ENCODE measurements at places on chromosomes 7 and 10.

DNA sequence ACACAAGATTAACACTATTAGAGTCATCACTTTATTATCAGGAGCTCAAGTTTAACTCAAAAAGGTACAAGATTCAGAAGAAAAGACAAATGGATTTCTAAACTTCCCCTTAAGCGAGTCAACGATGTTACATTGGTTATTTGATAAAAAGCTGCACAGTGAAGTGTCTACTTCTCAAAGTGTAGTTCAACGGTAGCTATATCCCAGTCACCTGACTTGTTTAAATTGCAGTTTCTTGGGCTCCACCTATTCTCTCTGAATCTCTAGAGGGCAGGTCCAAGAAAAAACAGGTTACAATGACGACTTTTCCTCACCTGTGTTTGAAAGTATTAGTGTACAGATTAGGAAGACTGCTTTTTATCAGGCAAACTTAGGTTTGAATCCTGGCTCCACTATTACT is 16.6 kb downstream of the MINDY3 start:
- no peak for DNase-seq

GRCh38 chr7:24227603-24228359 is 56.2 kb upstream of the NPY start:
- no peak for DNase-seq

GRCh38 chr10:8180360-8181109 is 126.0 kb downstream of the GATA3 start:
- no peak for DNase-seq

DNA sequence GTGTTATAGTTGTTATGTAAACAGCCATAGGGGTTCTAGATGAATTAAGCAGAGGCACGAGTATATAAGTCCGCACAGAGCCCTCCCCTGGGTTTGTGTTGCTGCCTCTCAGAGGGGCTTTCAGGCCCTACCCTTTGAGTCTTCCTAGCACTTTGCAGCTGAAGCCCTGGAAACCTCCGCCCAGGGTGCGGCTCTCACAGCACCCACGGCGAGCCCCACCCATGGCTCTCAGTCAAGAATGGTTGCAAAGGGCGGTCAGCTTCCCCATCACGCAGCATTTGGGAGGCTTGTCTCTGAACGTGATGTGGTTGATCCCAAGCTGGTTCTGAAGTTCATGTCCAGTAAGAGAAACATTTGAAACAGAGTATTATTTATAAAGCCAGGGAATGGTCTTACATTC is 18.8 kb upstream of the INSIG1 start:
- DNase-seq: no peak

DNA sequence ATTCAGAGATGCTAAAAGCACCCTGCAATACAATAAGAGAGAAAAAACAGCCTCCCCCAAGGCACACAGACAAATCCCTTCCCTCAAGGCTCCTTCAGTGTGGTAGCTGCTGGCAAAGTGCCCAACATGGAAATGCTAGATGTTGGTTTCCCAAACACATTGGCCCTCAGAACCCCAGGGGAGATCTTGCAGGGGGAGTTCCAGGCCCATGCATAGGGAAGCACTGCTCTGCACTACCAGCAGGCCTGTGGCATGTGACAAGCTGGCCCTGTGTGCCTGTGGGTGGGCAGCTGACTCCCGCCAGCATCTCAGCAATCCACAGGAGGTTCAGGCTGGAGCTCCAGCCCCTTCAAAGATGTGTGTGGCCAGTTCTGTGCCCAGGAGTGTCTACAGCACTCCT is 16.8 kb upstream of the CSGALNACT2 start:
- DNase-seq: peak; percentile 58

GRCh38 chr10:96395931-96396877 is 37.4 kb upstream of the OPALIN start:
- DNase-seq: no peak

GRCh38 chr7:131111081-131111576 is 216.5 kb upstream of the MKLN1 start:
- DNase-seq: no peak

DNA sequence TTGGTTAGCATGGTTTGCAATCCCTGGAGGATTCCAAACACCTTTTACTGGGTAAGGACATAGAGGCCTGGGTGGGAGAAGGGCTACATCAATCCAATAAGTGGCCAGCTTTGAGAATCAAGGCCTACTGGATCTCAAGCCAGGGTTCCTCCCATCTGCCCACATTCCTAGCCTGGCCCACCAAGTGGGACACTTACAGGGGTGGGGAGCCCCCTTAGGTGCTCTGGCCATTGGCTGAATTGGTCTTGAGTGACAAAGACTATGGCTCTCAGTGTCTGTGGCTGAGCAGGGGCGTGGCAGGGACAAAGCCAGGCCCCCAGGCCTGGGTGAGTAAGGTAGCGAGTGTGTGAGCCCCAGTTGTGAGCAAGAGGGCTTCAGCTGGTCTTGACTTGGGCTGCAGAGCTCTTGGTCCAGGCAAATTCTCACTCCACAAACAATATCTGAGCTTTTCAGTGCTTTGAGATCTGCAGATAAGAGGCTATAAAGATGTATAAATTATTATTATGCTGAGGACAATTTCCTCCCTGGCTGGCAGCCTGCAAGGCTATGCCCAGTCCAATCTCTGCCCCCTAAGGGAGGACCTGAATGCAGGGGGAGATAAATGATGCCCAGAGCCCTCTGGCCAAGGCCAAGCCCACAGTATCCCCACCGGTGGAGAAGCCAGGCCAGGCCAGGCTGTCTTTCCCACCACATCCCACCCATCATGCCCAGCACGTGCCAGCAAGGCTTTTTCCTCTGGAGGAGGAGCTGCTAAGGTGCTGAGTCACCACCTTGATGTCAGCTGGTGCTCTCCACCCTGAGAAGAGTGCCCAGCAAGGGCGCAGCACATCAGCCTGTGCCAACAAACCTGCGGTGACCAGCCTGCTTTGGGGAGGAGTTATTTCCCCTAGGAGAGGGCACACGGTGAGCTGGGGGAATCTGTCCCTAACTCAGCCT is 80.7 kb upstream of the DUSP5 start:
- no peak for DNase-seq

DNA sequence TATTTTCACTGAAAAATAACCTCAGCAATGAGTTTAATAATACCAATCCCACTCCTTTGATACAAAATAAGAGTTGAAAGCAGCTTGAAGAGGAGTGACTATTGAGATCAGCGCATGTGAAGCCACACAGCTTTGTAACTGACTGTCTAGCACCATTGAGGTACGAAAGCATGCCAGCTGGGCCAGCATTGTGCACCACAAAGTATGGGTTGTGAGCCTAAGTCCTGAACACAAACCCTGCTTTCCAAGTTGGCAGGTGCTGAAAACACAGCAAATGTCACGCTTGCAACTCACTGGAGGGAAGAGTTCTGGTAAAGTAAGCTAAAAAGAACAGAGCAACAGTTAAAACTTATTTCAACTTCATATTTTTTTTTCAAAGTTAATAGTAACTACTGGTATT is 4.0 kb upstream of the FAM53B start:
- no peak for DNase-seq

All from cardiac septum (tissue), 1 donor.